ENCODE measurements at places on chromosomes 3 and 15.

DNA sequence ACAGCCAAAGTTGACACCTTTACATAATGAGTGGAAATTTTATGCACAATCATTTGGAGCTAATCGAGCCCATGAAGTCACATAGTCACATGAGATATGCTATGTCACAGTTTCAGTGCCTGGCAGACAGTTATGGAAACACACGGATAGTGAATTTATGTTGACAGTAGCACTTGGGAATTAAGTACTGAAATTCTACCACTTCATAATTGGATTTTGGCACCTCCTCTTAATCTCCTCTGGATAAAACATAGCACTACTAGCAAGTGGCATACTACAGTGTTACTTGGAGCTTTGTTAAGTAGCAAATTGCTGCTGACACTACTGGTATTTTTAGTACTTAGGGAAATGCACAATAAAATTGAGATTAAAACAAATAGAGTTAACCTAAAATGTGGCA, 1679.4 kb downstream of the OTOL1 start:
- no peak for DNase-seq

- DNase-seq, result peak; percentile 31
Observed at GRCh38 chr15:25894371-25894902, 31.3 kb upstream of the ATP10A start.

DNA sequence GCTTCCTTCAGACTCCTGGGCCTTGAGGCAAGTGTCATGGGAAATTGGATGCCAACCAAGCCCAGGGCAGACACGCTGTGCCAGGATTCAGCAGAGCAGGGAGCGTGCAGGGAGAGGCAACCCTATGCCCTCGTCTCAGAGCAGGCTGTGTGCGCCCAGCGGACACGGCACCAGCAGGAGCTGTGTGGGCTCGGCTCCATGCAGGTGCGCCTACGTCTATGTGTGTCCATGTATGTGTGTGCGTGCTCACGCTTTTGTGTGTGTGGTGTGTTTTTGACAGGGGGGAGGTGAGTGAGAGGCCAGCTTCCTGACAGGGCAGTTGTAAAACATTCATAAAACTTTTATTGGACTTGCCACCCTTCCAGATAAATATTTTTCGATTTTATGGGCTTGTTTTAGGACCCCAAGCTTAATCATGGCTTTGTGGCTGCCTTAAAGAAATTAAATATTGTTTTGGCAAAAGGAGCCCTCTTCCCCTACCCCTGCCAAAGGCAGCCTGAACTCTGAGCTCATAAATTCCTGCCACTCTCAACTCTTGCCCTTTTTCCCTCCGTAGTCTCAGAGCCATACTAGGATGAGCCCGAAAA, 84.4 kb downstream of the DNAJB8 start:
- no peak for DNase-seq

GRCh38 chr15:88920186-88920891, 7.2 kb upstream of the MFGE8 start:
- DNase-seq, result peak; percentile 91

DNA sequence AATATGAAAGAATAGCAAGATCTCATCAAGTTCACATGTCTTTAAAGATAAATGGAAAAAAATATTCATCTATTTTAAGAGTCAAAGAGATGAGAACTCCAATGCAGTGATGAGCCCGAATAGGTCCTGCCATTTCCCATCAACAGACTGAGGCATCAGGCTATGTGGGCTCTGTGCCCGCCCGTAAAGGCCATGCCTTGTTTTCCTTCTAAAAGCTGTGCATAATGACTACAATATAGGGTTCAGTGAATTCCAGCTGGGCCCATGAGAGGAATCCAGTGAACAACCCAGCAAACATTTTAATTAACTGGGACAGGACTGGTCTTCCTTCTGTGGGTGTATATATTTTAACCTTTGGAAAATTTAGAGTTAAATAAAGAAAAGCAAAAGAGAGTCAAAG, 44.6 kb downstream of the RASGRP1 start:
- DNase-seq, result no peak

DNA sequence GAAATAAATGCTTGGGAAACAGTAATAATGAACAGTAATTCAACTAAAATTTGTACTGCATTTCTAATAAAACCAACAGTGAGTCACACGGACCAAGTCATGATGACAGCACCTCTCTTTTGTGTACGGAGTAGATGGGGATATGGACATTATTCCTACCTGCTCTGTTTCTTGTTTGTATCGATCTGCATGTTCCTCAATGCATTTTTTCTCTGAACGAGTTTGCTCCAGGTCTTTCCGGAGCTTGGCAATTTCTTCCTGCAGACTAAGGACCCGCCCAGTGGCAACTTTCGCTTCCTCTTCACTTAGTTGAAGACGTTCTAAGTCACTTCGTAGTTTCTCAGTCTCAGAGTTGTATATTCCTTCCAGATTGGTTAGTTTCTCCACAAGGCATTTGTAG, 74.4 kb upstream of the MYO5C start:
- peak; percentile 69 for DNase-seq

GRCh38 chr15:82663186-82663600, 16.0 kb upstream of the CPEB1 start:
- DNase-seq, result peak; percentile 74

GRCh38 chr3:156181509-156181908, 61.1 kb downstream of the KCNAB1 start:
- peak; percentile 95 for DNase-seq

GRCh38 chr3:172915911-172916514, 165.5 kb downstream of the ECT2 start:
- DNase-seq, result no peak

- DNase-seq, result no peak
Observed at GRCh38 chr3:119376758-119377157, 82.6 kb downstream of the ARHGAP31 start.

Measured in epithelial cell of esophagus (primary cell).